Fibroblast of skin of right biceps (primary cell): ENCODE measurements at places on chromosomes 3 and 15.

- DNase-seq, result peak; percentile 98
These were observed 32.2 kb upstream of the LACTB start for GRCh38 chr15:63089260-63090043.

GRCh38 chr3:151798466-151798865 is 15.4 kb upstream of the AADAC start:
- peak; percentile 72 for DNase-seq

DNA sequence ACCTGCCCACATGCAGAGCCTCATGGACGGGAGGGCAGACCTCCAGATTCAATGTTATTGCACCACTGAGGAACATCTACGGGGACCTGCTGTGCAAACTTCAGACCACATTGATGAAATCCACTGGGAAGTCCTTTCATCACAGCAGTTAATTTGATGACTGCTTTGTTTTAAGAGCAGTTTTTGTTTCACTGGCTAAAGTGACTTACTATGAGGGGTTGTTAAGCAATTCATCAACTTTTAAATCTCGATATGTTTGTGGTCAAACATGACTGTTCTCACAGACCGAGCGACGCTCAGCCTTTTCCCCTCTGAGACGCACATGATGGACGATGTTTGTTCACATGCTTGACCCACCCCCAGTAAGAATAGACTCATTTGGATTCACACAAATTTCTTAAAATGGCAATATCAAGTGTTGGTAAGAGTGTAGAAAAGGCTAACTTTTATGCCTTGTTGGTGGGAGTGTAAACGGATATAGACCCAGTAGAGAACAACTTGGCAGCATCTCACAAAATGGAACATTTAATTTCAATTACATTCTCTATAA is 35.9 kb upstream of the IREB2 start:
- peak; percentile 30 for DNase-seq

GRCh38 chr15:69863446-69863845 is 234.3 kb downstream of the TLE3 start:
- DNase-seq, result no peak

DNA sequence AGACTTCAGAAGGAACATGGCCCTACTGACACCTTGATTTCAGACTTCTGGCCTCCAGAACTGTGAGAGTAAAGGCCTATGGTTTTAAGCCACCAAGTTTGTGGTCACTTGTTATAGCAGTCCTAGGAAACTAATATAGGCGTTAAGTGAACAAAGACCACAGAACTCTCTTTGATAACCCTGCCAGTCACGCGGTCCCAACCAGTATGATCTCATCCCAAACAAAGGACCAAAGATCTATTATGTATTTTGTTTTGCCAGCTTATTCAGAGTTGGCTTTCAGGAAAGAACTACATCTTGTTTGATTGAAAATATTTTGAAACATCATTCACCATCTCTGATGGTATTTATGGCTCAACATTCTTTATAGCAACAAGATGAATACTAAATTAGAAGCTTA is 294.4 kb upstream of the SLCO3A1 start:
- no peak for DNase-seq

DNA sequence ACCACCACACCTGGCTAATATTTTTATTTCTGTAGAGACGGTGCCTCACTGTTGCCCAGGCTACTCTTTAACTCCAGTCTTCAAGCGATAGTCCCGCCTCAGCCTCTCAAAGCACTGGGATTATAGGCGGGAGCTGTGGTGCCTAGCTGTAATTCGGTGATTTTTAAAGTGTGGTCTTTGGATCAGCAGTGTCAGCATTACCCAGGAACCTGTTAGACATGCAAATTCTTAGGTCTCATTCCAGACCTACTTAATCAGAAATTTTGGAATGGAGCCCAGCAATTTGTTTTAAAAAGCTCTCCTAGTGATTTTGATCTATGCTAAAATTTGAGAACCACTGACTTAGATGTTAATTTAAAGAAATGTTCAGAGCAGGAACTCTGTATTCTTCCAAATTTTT is 51.9 kb downstream of the GOLM2 start:
- DNase-seq, result peak; percentile 90

DNA sequence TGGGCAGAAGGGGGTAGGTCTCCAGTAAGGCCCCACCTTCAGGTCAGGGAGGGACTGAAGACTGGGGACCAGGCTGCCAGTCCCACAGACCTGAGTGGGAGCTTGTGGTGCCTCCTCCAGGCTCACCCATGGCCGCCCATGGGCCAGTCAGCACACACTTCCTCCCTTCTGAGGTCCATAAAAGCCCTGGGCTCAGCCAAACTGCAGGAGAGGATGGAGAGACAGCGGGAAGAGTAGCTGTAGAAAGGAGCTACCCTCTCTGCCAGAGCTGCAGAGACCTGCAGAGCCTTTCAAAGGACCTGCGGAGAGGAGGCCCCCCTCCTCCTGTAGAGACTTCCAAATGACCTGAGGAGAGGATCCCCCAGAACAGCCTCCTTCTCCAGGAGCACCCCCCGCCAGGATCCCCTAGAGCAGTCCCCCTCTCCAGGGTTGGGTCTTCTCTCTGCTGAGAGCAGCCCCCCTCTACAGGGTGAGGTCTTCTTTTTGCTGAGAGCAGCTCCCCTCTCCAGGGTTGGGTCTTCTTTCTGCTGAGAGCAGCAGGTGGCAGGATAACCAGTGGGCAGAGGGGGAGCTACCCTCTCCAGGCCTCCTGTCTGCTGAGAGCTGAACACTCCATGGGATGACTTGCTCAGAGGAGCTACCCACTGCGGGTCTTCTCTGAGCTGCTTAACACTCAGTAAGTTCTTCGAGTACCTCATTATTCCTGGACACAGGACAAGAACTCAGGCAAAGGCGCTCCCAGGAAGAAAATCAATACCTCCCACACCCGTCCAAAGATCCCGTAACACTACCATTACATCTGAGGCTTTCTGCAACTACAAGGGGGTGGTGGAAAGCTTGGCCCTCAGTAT is 5.0 kb upstream of the SKIC8 start:
- DNase-seq, result no peak

DNA sequence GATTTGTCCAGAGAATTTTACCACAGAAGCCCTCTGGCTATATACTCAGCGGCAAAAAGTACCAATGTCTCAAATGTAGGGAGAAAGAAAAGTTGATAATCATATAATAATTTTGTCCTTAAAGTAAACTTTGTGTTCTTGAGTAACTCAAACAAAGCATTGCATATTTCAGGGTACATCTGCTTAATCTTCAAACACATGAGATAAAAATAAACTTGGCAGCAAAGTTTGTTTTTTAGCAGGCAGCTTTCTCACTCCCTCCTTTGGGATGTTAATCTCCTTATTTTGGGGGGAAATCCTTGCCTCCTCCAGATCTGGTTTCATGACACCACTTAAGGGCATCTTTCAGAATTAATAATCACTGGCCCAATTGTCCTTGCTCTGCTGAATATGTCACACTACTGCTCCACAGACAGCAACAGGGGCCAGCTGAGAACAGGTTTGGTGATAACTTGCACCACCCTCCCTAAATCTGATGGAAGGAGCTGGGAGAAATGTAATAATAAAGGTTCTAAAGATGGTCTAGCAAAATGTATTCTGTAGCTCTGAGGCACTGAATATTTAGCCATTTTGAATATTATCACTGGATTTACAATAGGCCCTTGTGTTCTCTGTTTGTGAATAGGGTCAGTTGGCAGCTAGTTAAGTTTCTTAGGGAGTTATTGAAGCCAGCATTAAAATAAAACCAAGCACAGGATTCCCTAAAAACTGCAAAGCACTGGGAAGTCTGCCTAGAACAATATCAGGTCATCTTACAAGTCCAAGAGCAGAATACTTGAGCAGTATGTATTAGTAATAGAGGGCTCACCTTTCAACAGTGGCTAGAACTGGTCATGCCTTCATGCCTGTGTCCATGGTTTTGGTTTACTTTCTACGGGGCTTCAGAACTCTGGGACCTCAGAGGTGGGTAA is 79.2 kb downstream of the EFL1 start:
- peak; percentile 81 for DNase-seq

DNA sequence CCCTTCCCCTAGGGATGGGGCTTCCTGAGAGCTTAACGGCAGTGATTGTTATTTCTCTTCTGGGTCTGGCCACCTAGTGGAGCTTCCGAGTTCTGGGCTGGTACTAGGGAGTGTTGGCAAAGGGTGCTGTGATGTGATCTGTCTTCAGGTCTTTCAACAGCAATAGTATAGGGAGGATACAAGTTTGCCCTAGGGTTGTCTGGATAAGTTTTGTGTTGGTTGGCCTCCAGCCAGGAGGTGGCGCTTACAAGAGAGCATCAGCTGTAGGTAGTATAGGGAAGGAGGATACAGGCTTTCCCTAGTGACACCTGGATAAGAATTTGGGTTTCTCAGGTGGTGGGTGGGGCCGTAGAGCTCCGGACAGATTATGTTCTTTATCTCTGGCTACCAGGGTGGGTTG is 19.2 kb upstream of the CPOX start:
- no peak for DNase-seq

GRCh38 chr15:64530472-64530871 is 70.1 kb downstream of the ZNF609 start:
- no peak for DNase-seq

GRCh38 chr3:192422997-192423342 is 304.4 kb downstream of the FGF12 start:
- no peak for DNase-seq

- DNase-seq, result peak; percentile 99
These were observed 309.9 kb upstream of the THBS1 start for GRCh38 chr15:39270934-39271333.

GRCh38 chr15:50519740-50520425 is 26.6 kb downstream of the USP50 start:
- DNase-seq, result peak; percentile 36
